ENCODE measurements at places on chromosomes 4 and X.

GRCh38 chr4:113607147-113607720 lies 154.3 kb downstream of the CAMK2D start:
- DNase-seq = no peak

GRCh38 chr4:24282446-24282845 lies 301.9 kb downstream of the DHX15 start:
- no peak for DNase-seq

DNA sequence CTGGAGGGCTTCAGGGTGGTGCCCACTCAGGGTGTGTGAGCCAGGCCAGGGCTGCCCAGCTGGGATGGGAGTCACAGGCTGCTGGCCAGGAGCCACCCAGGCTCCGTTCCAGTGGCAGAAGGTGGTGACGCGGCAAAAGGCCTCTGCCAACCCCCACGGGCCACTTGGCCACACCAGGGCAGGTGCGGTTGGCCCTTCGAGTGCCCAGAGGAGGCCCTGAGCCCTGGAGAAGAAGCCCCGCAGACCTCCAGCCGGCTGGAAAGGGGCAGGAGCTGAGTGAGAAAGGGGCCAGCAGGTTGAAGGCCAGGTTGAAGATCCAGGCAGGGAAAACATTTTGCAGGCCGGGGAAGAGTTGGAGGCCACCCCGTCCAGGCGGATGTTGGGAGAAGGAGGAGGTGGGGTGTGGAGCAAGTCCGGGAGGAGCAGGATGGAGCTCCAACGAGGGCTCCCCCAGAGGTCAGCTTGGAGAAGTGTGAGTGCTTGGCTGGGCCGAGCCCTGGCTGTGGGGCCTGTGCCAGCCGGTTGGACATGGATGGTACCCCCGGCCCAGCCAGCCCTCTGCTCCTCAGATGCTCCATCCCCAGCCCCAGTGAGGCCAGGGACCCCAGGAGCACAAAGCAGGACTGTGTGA lies 2.8 kb upstream of the CPLX1 start:
- DNase-seq = no peak

DNA sequence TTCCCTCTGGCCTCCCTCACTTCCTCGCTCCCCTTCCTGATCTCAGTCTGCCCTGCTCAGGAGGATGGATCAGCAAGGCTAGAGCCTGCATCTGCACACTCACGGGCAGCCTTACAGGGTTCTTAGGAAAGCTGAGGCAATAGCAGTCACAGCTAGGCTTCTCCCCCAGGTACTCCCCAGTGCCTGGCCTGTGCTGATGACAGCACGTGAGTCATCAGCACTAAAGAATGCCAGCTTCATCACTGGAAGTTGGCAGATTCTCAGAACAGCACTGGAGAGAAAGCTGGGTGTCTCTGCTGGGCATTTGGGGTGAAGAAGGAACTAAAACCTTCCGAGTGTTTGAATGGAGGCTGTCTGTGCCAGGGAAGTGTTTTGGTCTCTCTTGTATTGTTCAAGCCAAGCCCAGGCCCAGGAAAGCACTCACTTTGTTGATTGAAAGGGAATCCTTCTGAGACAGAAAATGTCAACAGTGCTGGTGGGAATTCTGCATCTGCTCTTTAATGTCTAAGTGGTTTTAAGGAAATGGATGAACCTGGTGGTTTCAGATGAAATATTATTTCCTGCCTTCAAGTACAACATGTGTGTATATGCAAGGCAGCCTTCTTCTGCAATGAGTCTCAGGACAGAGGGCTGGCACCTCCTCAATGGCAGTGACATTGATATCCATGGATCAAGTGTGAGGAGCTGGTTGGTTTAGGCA lies 73.0 kb upstream of the SCOC start:
- peak; percentile 23 for DNase-seq

DNA sequence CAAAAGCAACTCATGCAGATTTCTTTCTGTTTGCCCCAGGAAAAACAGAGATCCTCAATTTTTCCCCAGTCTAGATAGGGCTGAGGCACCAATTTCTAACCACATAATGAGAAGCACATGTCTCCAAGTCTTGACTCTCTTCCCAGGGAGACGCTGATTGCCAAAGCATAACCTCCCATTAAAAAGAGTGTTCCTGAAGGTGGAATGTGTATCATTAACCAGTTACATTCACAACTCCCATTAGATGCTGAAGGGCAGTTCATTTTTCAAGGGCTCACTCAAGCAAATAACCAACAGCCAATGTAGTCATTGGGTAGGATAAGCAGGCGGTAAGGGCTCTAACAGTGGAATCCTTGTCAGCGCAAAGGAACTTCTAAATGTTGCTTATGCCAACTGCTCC lies 27.5 kb downstream of the TMEM47 start:
- no peak for DNase-seq

- no peak for DNase-seq
These were observed 18.1 kb downstream of the DCHS2 start for GRCh38 chr4:154473497-154473896.

DNA sequence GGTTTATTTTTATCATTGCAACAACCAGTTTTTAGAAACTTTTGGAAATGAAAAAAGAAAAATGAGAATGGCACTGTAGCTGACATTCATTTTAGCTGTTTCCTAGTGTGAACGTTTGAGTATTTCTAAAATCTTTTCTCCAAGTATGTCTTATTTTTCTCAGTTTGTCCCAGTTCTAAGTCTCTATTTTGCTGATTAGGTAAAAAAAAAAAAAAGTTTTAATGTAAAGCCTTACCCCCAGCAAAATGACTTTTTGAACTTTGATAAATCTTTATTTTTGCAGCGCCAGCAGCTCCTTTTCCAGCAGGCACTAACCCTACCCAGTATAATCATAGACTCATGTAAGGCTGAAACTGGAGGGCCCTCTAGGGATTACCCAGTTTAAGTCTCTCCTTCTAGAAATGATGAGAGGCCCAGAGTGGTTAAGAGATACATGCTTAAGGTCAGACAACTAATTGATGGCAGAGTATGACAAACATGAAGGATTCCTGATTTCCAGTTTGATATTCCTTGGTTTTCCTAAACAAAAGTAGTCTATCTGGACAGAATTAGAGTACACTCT lies 84.3 kb upstream of the SLC4A4 start:
- DNase-seq = no peak

DNA sequence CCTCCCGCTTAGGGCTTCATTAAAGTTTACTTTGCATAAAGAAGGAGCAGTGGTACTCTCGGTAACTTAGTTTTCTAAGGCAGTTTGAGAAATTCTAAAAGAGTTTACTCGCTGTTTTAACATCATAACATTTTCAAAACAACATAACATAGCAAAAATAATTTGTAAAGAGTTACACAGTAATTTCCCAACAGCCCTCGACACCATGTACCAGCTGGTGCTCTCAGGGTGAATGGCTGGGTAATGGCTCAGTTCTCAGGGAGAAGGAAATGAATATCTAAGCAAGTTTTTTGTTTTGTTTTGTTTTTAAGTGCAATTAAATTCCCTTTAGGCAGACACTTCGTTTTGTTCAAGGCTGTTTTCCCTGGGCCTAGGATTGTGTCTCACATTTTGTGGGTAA lies 435.3 kb downstream of the C4orf33 start:
- DNase-seq = no peak

GRCh38 chrX:151902813-151903591 lies 9.7 kb upstream of the MAGEA4 start:
- DNase-seq = no peak

DNA sequence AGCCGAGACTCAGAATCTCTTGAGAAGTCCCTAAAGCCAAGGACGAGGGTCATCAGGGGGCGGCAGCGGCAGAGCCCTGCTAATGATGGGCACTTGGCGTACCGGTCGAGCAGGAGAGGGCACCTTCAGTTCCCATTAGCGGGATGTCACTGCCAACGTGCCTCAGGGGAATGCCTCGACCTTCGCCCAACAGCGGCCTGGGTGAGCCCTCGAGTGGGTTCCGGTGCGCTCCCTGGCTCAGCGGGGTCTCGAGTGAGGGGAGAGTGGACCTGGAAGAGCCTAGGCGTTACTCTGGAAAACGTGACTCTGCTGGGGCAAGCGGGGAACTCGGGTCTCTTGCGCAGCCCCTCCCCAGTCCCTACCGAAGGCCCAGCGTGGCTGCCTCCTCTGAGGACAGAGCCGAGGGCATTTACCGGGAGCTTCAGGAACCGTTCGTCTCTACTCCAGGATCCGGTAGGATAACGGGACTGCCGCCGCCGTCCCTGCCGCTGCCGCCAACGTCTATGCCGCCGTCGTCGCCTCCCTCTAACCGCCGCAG lies 36.9 kb downstream of the PGRMC1 start:
- DNase-seq = no peak

DNA sequence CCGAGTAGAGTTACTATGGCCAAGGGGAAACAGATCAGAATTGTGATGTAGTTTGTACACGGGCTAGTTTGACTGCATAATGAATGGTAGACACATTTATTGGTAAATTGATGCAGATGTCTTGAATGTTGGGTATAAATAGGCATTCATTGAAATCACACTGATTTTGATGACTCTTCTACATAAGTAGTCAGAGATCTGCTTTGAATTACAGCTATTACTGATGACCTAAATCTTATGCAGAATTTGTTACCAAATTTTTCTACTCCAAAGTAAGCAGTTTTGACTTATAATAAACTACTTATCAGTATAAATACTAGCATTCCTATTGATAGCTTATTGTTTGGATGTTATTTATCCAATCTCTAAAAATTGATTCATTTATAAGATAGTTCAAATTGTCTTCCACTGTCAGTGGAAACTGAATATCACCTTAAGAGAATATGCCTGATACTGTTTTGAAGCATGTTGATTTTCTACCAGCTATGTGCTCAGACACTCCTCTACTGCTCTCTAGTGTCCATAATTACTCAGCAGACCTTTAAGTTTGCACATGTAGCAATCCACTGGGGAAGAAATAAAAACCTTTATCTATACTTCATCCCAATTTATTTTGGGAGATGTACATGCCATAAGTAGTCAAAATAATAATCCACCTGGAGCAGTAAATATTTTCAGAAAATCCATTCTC lies 120.3 kb downstream of the RASL11B start:
- DNase-seq = no peak

DNA sequence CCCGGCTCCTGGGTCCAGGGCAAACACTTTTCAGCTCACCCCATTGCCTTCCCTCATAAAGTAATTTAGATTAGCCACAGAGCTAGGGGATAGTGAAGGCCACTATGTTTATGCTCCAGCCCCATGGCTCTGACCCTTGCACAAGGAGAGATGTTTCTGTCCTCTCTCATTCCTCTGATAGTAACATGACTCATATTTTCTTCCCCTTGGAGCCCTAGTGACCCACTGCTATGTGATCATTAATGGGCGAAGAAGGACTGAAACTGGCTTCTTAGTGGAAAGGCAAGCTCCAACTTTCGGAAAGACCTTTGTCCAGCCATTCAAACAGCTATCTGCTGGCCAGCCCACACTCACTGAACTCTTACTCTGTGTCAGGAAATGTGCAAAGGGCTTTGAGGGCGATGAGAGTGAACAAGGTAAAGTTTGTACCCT lies 12.3 kb downstream of the CLDN2 start:
- DNase-seq = no peak

DNA sequence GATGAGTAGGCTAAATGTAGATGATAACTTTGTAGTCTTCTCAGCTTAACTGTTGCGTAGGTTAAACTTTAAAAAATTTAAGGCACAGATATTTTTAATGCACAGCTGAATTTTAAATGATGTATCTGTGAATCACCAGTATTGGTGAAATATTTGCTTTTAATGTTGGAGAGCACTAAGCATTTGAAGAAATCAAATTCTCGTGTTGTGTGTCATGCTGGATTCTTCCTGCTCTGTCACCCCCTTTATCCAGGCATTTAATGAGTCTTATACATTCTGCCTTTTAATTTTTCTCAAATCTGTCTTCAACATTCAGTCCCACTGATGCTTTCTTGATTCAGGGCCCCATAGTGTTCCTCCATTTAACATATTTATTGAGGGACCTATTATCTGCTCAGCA lies 76.7 kb downstream of the SLC4A4 start:
- DNase-seq = no peak

- DNase-seq = peak; percentile 40
These were observed 658 bp downstream of the KDM6A start for GRCh38 chrX:44873415-44874276.

DNA sequence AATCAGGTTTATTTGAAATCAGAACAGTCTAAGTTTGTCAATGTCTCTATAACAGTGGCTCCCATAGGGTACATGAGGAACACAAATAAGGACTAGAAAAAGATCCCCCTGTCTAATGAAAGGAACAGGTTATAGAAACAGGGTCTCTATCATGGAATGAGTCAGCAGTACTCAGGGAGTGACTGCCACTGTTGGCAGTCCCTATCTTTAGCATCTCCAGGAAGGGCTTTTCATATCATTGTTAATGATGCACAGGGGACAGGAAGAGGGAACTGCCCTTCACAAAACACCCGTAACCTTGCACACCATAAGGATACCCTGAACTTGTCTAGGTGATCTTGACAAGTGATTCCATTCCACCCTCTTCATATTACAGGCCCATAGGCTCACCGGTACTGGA lies 38.5 kb upstream of the SMIM10L2A start:
- no peak for DNase-seq

DNA sequence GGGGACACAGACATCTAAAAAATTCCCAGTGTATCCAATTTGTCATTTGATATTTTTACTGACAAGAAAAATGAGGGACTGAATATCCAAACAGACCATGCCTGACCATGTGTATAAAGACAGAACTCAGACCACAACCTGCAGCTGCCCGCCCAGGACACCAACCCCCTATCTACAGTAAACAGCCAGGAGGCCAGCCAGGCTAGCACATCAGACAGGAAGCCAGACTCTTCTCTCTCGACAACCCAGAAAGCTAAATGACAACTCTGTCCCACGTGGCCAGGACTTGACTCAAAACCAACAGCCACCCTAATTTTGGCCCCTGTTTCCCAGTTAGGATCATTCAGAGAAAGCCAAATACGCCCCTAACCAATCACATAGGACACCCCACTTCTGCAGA lies 15.1 kb downstream of the AFAP1 start:
- DNase-seq = no peak

- DNase-seq = no peak
These were observed 181.0 kb upstream of the CNKSR2 start for GRCh38 chrX:21193196-21193595.

- no peak for DNase-seq
These were observed 95.7 kb upstream of the IL15 start for GRCh38 chr4:141540643-141541042.

- DNase-seq = no peak
These were observed 199.7 kb downstream of the CRLF2 start for GRCh38 chrX:1012678-1013300.

DNA sequence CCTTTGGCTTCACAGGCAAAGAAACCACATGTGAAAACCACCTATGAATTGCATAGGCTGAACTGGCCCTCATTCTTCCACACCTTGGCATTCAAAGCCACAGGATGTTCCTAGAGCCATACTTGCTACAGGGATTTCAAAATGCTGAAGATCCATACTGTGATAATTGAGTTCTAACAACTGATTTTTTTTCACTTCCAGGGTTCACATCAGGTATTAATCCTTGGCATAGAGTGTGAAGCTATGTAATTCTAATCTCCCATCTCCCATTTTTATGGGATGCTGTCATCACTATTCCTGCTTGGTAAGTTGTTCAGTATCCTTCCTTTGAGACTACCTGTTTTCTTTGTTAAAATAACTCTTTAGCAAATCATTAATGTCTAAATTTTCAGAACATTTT lies 1569.2 kb upstream of the ADGRL3 start:
- DNase-seq = no peak

GRCh38 chr4:78410676-78411075 lies 140.9 kb upstream of the ANXA3 start:
- DNase-seq = no peak

Data from activated naive CD4-positive, alpha-beta T cell treated with anti-CD3 and anti-CD28 coated beads for 36 hours (primary cell).